ENCODE measurements at places on chromosomes 7 and 10.
A peak's percentile ranks its signal among the peaks of the same experiment; 100 is the strongest.

DNA sequence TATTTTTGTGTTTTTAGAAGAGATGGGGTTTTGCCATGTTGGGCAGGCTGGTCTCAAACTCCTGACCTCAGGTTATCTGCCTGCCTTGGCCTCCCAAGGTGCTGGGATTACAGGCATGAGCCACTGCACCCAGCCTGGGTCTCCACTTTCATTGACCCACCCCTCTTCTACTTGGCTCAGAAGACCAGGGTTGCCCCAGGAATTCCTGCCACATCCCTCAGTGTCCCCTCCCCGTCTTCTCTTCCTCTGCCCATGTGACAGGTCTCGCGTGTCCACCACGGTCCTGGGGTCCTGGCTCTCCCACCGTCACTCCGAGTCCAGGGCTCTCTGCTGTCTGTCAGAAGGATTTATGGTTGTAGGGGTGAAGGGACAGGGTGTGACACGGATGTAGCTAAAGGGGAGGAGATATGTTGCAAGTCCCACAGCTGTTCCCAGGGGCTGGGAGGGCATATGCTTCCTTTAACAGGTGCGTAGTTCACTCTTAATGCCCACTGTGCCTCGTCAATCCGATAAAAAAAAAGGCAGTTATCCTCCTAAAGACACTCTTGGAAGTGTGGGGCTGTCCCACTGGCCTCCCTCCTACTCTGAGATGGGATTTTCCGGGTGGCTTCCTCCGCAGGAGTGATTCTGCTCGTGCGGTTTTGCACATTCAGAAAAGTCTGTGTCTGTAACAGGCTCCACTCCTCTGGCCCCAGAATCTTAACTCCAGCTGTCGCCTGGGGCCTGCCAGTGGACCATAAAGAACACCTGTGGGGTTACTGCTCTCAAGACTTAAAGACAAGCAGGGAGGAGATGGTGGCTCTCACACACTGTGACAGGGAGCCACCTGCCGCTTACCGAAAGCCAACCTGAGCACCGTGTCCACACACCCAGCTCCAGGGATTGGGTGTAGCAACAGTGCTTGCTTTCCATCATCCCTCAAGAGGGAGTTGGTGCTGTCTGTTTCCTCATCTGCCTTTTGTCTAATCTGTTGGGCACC, 36.7 kb upstream of the SHH start:
- peak; percentile 53 for DNase-seq

GRCh38 chr10:32111585-32111984, 55.4 kb upstream of the KIF5B start:
- DNase-seq = no peak

DNA sequence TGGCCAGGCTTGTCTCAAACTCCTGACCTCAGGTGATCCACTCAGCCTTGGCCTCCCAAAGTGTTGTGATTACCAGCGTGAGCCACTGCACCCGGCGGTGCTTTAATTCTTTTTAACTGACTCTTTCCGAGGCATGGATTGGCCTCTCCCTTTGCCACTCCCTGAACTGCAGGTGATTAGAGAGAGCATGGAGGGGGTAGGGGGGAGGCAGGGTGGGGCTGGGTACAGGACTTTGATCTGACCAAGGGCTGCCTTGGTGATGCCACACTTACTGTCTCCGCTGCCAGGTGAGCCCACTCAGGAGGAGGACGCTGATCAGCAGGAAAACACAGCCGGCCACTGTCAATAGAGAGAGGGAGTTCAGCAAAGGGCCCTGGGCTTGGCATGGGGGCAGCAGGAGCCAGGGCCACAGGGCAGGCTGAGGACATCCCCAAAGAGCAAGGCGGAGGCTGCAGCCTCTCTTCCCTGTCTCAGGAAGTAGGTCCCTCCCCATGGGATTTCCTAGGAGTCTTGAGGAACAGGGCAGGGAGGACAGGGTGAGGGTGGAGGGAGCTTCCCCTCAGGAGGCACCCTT, 40.5 kb upstream of the IL15RA start:
- DNase-seq = no peak

DNA sequence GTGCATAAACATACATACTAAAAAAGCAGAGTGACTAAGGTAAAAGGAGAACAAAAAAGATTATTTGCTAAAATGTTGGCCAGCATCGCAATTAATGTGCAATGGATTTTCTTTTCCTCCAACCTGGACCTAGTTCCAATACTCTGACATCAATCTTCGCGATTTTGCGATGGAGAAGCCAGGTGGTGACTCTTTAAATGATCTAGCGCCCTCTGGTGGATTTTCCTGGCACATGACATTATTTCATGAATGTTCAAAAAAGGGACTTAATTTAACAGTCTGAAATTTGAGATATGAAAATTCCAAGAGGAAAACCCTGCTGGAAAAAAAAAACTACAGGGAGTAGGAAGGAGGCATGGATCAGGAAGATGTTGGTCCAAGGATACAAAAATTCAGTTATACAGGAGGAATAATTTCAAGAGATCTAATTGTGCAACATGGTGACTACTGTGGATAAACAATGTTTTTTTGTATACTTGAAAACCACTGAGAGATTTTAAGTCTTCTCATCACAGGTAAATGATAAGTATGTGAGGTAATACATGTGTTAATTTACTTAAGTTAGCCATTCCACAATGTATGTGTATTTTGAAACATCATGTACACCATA, 4.3 kb upstream of the KCNMA1 start:
- peak; percentile 69 for DNase-seq

- DNase-seq = no peak
These were observed 8.6 kb upstream of the SUN1 start for GRCh38 chr7:823649-824048.

- no peak for DNase-seq
These were observed 5.1 kb upstream of the ZNF32 start for GRCh38 chr10:43653746-43654145.

DNA sequence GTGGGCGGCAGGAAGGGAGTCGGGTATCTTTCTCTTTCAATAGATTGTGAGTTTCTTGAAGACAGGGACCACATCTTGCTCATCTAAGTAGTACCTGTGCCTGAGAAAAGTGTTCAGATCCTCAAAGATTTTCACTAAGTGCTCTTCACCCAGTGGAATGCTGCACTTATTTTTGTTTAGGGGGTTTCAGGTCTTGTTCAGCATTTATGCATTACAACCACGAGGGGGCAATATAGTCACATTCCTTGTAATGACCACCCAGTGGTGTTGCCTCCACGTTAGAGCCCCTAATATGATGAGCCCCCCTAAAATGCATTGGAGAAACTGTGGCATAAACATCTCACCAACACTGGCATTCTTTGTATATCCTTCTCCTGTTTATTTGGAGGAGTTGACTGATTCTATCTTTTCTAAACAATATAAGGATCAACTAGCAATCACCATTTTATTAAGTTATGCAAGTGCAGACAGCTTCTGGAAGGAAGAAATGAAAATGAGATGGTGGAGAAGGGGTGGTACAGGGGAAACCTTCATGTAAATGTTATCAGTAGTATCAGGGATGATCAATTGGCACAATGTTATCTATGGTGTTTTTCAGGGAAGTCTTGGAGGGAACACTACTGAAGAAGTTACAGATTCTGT, 3.1 kb upstream of the PAPSS2 start:
- DNase-seq = no peak

GRCh38 chr10:11593612-11594011, 17.8 kb downstream of the USP6NL start:
- DNase-seq = no peak

DNA sequence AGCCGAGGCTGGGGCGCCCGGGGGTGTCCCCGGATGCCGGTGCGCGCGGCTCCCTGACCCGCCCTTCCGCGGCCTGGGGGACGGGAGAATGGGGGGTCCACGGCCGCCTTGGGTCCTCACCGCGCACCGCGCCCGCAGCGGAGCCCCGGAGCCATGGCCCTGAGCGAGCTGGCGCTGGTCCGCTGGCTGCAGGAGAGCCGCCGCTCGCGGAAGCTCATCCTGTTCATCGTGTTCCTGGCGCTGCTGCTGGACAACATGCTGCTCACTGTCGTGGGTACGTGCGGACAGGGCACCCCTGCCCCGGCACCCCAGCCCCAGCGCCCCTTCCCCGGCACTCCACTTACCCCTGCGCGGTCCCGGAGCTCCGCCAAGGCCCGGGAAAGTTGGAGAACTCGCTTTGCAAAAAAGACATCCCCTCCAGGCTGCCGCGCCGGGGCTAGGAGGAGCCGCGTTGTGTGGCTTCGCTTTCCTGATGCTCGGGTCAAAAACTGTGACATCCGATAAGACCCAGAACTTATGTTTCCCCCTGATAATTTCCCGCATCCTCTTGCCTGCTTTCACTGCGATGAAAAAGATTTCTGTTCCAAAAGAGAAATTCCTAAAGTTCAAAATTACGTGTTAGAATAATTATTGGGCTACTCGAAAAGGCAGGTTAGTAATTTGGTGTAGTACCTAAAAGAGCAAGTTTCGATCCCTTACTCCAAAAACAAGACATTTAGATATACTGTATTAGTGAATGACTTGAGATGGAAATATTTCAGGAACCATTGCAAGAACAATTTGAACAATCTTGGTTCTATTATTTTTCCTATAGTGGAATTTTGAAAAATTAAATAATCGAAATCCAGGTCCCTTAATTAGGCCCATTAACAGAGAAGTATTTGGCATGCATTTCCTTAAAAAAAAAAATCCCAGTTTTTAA, 888 bp downstream of the SLC18A2 start:
- DNase-seq = peak; percentile 27

- DNase-seq = no peak
These were observed 210.2 kb upstream of the CTBP2 start for GRCh38 chr10:125370578-125370977.

DNA sequence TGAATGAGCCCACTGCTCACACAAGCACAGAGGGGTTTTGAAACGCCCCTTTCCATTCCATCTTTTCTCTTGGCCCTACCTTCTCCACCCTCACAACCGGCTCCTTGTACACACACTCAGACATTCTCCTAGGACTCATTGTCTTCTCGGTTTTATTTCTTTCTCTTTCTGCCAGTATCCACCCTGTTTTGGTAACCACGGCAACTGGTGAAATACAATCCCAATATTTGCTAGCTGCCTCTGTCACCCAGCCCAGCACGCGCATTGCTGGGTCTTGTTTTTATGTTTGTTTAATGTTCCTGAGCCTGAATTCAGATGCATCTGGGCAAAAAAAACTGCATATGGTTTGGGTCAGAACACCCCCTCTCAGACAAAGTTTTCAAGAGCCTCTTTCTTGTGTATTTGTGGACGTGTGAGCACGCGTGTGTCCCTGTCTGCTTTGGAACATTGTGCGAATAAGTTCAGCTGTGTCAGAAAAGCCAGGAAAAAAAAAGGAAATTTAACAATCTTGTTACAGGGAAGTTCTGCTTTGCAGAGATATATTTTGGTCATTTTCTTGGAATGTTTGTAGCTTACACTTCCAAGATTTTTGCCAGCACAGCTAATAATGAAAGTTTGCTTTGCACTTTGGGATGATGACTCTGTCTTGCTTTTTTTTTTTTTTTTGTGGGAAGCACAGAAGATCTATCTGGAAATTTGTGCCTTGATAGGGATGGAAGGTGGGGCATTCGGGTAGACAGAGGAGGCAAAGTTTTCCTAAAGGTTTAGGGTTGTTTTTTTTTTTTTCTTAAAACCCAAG, 225.9 kb downstream of the TRIL start:
- no peak for DNase-seq

GRCh38 chr7:28466341-28466740, 54.0 kb downstream of the CREB5 start:
- no peak for DNase-seq

GRCh38 chr10:91705948-91706670, 73.2 kb upstream of the PPP1R3C start:
- no peak for DNase-seq

- DNase-seq = peak; percentile 49
These were observed 326.3 kb downstream of the DNAJB6 start for GRCh38 chr7:157662981-157663716.

DNA sequence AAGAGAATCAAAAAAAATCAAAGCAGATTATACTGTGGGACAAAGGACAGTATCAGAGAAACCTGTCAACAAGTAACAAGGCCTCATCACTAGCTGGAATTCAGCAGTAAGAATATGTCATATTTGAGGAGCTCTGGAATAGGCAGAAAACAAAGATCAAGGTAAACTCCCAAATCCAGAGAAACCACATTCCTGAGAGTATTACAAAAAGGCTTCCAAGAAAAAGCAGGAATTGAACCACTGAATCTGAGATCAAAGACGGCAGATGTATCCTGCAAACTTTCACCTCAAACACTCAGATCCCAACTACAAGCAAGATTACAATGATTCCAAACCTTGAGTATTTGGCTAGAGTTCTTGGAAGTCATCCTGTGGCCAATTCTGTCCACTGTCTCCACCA, 16.3 kb downstream of the TPK1 start:
- no peak for DNase-seq

DNA sequence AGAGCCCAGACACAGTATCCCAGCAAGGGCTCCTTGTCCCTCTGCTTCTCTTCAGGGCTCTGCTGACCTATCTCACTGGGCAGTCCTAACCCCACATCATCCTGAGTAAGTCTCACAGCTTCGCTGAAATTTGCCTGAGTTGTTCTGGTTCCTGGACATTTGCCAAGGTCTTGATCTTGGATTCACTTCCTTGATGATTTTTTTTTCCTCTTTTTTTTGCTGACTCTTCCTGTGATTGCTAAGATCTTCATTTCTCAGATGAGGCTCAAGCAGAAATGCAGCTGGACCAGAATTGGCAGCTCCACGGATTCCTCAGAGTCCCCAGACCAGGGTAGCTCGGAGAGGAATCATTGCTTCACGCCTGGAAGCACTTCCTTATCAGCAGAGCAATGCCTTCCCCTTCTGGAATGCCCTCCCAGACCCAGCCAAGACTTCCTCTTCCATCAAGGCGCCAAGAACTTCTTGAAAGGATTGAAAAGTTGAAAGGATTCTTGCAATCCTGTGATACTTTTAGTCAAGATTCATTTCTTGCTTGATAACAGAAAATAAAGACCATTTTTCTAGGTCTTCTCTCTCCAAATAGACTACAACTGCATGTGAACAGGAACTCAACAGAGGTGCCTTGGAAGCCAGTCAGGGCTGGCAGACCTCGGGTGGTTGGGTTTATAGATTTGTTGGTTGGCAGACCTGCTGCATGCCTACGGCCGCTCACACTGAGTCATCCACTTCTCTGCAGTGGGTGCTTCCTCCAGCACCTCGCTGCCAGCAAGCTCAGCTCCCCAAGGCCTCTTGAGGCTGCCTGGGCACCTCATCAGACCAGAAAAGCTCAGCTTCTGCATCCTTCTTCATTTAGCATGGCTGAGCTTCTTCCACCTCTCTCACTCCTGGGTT, 8.8 kb upstream of the AFAP1L2 start:
- no peak for DNase-seq

DNA sequence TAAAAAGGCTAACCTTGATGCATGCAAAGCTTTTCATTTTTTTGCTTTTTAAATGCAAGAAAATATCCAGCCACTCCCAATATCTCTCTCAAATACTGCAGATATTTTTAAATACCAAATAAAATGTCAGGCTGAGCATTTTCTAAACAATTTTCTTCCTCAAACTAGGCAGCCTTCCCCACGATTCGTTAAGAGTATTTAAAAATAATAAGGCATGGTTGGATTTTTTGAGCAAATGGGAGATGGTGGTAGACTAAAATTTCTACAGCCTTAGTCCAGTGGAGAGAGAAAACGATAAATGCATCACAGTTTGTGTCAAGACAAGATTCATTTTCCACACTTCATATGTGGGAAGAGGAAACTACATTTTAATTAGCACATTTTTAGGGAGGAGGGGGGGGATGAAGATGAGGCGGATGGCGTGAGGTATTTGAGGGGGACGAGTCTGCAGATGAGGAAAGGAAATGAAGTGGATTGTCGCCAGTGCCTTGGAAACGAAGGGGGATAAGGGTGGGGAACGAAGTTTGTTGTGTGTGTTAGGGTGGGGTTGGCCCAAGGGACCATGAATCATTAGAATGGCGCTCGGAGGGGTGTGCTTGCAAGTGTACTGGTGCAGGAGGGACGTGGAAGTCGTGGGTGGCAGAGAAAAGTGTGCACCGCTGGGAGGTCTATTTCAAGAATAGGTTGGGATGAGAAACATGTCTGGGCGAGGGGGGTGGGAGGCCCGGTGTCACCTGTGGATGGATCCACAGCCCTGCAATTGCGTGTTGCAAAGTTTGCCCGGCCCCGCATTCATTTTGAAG, 1.2 kb upstream of the ADD3 start:
- DNase-seq = no peak
